ENCODE measurements at places on chromosomes 3 and 15.

DNA sequence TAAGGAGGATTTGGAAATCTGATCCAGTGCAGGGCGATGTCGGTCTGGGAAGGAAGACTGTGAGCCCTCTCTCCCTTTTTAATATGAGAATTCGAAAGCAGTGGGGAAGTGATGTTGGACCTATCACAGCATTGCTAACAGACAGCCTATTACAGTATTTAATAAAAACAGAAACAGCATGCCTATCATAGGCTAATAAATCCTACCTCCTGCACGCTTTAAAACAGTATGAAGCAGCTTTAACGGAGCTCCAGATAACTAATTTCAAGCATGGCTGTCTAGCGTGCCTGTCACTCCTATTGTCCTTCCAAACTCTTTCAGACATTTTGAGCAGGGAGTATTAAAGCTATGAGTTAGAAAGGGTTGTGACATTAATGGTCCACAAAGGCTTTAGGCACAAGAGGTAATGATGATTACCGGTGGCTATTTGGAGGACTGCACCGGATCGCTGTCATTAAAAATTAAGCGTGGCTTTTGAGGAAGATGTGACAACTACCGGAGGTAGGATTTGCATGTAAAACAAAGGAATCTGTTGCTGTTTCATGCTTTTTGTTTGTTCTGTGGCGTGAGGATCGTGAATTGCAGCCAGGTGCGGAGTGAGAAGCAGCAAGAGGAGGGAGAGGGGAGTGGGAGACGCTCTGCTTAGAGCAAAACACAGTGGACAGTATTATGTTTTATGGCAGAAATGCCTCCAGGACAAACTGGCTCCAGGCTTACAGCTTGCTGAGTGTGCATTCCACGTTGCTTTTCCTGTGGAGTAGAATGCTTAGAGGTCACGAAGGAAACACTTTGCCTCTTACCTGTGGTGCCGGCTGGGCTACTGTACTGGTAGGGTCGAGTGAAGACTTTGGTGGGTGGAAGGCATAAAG lies at the start of gene KCNMB2:
Gene KCNMB2, plus strand, starts transcription at position 226 of the 869 bp plus-strand sequence.
- peak; percentile 52 for DNase-seq

GRCh38 chr15:51617886-51618285 lies 4.7 kb downstream of the DMXL2 start:
- DNase-seq = no peak

- no peak for DNase-seq
These were observed 45.9 kb downstream of the CGNL1 start for GRCh38 chr15:57422113-57422754.

GRCh38 chr15:85743392-85744055 lies 51.2 kb downstream of the KLHL25 start:
- no peak for DNase-seq

DNA sequence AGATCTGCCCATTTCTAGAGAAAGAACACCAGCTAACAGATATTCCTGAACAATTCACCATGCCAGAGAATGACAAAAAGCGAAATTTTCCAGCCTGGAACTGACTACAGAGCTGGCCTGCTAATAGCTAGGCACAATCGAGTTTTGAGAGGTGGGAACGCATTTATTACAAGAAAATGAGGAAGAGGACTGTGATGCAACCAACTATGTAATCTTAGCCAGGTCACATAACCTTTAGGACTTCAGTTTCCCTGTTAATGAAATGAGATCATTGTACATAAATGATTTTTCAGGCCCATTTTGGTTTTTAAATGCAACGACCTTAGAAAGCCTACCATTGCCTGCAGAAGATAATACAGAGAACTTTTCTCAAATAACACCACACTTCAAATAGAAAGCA lies 72.1 kb upstream of the SETMAR start:
- no peak for DNase-seq

GRCh38 chr3:53804697-53805462 lies 41.3 kb downstream of the CHDH start:
- DNase-seq = peak; percentile 40

DNA sequence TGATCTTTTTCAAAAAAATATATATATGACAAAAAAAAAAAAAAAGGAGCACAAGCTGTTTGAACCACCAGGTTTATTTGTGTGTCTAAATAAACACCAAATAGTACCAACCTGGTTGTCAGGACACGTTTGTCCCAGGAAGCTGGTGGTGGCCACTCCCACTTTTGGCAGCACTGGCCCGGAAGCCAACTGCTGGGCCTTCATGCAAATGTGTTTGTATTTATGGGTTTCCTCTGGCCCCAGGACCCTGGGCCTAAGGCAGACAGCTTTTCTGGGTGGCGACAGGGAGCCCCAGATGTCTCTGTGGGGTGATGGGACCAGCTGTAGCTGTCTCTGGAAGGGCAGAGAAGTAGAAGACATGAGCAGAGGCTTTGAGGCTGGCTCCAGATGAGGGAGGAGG lies 31.6 kb downstream of the PRKCD start:
- DNase-seq = no peak

GRCh38 chr15:95025924-95026728 lies 794.8 kb downstream of the MCTP2 start:
- peak; percentile 52 for DNase-seq

- DNase-seq = no peak
These were observed 223.5 kb downstream of the CHST2 start for GRCh38 chr3:143343031-143343430.

- no peak for DNase-seq
These were observed 213.0 kb downstream of the SSR3 start for GRCh38 chr3:156341831-156342416.

GRCh38 chr15:89383365-89384175 lies 48.9 kb upstream of the POLG start:
- DNase-seq = peak; percentile 79

DNA sequence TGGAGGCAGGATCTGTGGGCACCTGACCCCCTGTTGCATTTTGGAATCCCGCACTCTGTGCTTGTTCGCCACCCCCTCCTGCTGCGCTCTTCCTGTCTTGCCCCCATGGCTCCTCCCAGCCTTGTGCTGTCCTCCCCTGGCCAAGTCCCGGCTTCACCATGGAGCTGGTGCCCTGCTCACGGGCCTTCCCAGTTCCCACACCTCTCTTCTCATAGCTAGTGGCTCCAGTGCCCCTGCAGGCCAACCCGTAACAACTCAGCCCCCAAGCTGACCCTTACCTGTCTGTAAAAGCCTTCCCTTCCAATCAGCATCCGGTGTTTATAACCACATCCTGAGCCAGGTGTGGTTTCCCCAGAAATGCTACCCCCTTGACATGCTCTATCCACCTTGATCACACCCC lies 407.7 kb upstream of the C2CD4B start:
- DNase-seq = no peak

DNA sequence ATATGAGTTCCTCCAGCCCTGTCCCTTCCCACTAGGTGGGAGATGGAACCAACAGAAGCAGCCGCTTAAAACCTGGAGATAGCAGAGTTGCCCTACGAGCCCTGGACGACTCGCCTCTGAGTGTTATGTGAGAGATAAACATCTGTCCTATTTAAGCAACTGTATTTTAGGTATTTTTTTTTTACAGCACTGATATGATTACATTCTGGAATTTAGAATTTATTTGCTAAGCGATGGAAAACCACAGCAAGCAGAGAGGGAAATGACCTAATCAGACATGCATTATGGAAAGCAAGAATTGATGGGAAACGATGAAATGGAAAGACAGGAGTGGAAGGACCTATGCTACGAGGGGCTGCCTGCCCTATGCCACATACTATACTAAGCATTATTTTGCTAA lies 379.0 kb upstream of the IL12A start:
- no peak for DNase-seq

DNA sequence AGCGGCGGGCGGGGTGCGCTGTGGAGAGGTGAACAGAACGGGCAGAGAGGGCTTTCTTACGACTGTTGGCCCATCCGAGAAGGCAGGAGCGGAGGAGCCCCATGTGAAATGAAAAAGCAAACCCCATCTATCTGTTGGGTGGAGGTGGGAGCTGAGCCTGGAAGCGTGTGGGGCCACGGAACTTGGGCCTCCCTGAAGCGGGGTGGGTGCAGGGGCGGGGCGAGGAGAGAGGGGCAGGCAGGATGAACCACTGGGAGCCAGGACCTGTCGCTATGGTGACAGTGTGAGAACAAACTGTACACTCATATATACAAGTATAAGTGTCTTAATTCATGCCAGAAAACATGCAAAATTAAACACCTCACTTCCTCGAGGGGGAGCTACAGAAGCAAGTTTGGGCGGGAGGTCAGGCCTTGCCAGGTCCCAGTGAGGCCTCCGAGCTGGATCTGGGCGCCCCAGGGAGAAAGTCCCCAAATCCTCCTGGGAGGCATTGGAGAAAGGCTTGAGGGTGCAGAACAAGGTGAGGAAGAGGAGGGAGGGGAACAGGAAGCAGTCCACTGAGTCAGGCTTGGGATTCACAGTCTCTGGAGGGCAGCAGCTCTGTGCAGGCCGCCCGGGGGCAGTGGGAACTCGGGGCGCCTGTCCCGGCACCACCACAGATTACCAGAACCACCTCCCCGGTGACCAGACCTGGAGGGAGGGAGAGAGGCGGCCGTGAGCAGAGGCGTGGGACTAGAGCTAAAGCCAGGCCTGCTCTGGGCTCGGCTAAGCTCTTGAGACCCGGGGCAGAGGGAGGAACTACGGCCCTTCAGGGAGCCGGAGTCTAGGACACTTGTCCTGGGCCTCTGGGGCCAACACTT lies 34.8 kb downstream of the RBPMS2 start:
- peak; percentile 64 for DNase-seq

DNA sequence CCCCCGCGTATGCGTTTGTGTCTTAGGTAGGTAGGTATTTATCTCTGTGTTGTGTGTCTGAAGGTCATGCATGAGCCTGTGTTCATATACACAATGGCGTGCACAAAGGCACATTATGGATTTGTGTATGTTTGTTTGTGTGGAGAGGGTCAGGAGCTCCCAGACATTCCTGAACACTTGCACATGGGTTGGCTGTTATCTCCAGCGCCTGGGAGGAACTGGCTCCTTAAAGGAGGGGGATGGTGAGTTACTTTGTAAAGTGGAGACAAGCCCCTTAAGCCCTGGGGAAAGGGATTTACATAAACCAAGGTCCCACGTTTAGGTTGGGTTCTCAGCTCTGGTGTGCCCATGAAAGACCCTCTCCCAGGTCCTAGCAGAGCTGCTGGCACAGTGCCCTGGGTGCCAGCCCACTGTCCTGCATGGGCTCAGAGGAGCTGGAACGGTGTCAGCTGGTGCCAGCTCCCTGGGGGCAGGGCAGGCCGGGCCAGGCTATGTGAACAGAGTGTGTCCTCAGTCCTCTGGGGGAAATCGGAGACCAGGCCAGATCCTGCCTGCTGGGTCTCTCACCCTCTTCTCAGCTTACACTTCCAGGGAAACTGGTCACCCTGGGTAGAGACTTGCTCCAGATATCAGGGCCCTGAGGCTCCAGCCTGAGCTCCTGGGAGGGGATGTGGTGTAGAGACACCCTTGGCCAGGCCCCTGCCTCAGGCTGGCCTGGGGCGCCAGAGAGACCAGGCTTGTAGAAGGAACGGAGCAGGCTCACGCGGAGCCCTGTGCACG lies 25.1 kb downstream of the SNX33 start:
- DNase-seq = peak; percentile 72

- DNase-seq = no peak
These were observed 158.7 kb downstream of the GHSR start for GRCh38 chr3:172289583-172289982.

DNA sequence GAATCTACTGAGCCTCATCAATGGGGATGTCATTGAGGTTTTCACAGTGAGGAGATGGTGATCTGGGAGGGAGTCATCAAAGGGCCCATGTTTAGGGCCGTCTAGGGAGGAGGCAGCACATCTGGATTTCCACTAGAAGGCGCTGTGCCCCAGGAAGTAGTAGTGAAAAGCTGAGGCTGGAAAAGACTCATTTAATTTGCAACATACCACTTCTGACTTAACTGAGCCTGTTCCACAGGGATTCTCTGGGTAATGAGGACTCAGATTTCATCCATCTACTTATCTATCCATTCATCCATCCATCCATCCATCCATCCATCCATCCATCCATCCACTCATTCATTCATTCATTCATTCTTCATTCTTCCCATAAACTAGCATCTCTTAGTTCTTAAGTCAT lies 17.4 kb upstream of the SHF start:
- DNase-seq = no peak

- no peak for DNase-seq
These were observed 397.7 kb downstream of the MAGI1 start for GRCh38 chr3:65641045-65641444.

DNA sequence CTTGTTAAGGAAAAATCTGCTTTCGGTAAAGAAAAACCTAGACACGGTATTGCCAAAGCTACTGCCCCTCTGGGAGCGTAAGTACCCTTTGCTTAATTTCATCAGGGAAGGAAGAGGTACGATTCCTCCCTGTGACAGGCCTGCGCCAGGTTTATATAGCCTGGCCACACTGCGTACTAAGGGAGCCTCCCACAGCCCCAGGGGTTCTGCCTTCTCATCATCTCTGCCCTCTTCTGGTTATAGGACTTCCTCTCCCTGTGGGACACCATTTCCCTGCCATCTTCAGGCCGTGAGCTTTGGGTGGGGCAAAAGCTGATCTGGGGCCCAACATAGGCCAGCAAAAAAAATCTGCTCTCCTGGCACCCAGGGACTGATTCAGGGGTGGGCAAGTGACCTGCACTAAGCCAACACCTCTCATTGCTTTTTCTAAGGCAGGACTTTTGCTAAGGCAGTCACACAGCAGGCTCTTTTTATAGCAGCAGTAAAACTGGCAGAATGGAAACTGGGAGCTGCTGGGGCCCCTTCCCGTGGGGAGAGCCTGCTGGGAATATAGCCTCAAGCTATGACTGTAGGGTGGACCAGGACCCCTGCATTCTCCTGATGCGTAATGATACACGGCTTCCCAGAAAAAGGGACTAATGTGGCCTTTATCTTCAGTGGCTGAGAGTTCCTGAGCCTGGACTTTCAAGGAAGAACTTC lies 76.2 kb downstream of the PRICKLE2 start:
- DNase-seq = no peak

DNA sequence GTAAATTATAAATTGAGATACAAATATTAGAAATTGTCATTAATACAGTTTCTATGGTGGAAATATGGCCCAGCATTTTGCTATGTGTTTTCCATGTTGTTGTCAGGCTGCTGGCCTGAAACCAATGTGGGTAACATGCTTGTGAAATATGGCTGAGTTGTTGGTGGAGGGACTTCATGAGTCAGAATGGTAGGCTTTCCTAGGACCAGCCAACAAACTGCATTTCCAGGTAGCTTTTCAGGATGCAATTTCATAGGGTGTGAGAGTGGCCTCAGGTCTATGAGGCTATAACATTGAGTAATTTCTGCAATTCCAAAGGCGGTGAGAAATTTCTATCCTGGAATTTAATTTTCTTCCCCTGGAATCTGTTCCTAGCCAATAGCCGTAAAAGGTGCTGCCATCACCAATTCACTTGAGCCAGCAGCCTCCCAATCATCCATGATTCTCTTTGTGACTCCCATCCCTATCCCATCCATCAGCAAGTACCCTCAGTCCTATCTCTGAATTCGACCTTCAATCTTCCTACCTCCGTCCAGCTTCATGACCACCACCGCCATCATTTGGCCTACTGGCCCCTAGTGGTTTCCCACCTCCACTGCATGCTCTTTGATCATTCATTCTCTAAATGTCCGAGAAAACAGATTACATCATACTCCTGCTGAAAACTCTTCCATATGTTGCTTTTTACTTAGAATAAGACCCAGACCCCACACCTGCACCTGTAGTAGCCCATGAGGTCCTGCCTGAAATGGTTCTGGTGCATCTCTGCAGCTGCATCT lies 276.6 kb upstream of the CFAP20DC start:
- no peak for DNase-seq
